ENCODE measurements at places on chromosomes 2 and 18. TPM values are rescaled to one million over a fixed set of nuclear protein-coding genes. Genes with fewer than 3 reads are reported as not detected.

UGT1A10 gene
- total RNA-seq = not detected

FOXD4L1 gene
- total RNA-seq = 0.14 TPM

GALNT14 gene
- total RNA-seq = not detected

VWC2L gene
- not detected for total RNA-seq

CAPN14 gene
- 0.17 TPM for total RNA-seq

CENPO gene
- total RNA-seq = 39.0 TPM

CHRND gene
- total RNA-seq = not detected

DNA sequence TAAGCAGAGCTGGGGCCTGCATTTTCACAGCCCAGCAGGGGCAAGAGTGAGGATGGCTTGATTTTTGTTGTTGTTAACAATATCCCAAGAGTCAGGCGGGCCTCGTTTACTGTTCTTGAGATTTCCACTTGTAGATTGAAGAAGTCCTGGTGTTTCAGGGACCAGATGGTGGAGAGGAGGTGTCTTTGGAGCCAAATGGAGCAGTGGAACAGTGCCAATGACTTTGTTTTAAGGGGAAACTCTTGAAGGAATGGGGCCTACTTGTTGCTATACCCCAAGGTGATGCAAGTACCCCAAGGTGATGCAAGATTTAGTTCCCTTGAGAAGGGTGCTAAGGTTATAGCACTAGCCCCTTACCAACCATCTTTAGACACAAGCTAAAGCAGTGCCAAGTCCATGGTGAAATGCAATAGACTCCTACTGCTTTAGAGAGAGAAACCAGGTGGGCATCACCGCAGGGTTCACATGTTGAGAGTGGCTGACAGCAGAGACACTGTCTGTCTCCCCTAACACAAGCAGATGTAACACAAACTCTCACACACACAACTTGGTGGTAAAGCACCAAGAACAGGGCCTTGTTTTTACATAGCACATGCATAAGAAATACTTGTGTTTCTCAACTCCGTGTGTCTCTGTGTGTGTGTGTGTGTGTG is 44.0 kb downstream of the HK2 start:
- DNase-seq = no peak

DNA sequence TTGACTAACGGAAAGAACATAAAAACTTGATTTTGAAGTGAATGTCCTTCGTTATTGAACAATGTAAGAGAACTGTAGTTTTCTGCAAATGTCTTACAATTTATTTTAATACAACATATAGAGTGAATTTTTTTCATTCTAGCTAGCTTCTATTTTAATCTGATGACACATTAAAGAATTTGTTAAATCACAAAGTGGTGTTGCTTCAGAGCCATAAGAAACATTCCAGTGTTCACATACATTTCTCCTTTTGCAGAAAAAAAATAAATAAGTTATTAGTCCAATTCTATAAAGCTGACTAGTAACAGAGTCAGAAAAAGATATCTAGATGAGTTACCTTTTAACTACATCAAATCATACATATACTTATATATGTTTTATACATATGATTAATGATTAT is 914.3 kb upstream of the SLC39A10 start:
- DNase-seq = no peak

GRCh38 chr18:9594823-9595596 is 19.3 kb downstream of the PPP4R1 start:
- no peak for DNase-seq

GRCh38 chr2:160783474-160783873 is 289.9 kb upstream of the RBMS1 start:
- no peak for DNase-seq

- no peak for DNase-seq
Observed at GRCh38 chr2:38658613-38659012, 7.3 kb upstream of the GALM start.

- DNase-seq = no peak
Observed at GRCh38 chr2:195509551-195509950, 147.5 kb upstream of the SLC39A10 start.
